Activated CD4-positive, alpha-beta memory T cell treated with anti-CD3 and anti-CD28 coated beads for 36 hours (primary cell): ENCODE measurements at places on chromosomes 6 and 20. TPM values are rescaled to one million over a fixed set of nuclear protein-coding genes. Genes with fewer than 3 reads are reported as not detected.

The STX11 gene
- 16.6 TPM for total RNA-seq

The KIF3B gene
- total RNA-seq, result 38.9 TPM

The MEI4 gene
- total RNA-seq, result not detected

The FNDC1 gene
- not detected for total RNA-seq

The ZNF391 gene
- total RNA-seq, result 2.8 TPM

The GPLD1 gene
- 0.19 TPM for total RNA-seq

The FKBP5 gene
- 112 TPM for total RNA-seq

The MOCS1 gene
- 0.51 TPM for total RNA-seq

GRCh38 chr6:3308106-3308505, 49.4 kb downstream of the PSMG4 start:
- no peak overlapping the region for H3K4me3 ChIP-seq
- H3K27me3 ChIP-seq, result no peaks in the 10 kb centered on the region
- no peaks in the 10 kb centered on the region for H3K4me1 ChIP-seq
- no peaks in the 10 kb centered on the region for H3K36me3 ChIP-seq
- DNase-seq, result no peak

DNA sequence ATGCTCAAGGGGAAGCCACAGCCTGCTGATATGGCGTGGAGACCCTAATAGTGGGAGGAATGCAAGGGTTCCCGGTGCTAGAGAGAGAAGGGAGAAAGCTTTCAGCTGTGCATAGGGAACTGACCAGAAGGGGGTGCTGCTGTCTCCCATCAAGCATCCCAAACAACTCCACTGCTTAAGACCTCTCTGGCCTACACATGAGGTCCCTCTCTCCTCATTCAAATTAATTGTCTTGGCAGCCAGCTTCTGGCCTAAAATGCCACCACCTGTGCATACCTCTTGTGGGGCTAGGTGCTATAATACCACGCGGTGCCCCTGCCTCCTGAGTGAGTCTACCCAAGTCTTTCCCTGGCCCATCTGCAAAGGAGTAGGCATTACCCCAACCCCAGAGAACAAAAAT, 14.5 kb downstream of the ADISSP start:
- H3K27ac ChIP-seq, result peak overlapping the region; percentile 58
- H3K4me3 ChIP-seq, result no peak overlapping the region

GRCh38 chr6:153145591-153145990, 14.5 kb upstream of the RGS17 start:
- no peaks in the 10 kb centered on the region for H3K36me3 ChIP-seq
- peaks cover 2% of the 10 kb centered on the region for H3K27me3 ChIP-seq
- no peaks in the 10 kb centered on the region for H3K4me1 ChIP-seq
- no peak overlapping the region for H3K27ac ChIP-seq
- no peak for DNase-seq

- no peaks in the 10 kb centered on the region for H3K36me3 ChIP-seq
- no peaks in the 10 kb centered on the region for H3K27me3 ChIP-seq
- DNase-seq, result no peak
- H3K27ac ChIP-seq, result no peak overlapping the region
- H3K4me3 ChIP-seq, result no peak overlapping the region
Measured at GRCh38 chr6:53412021-53412715, 63.4 kb upstream of the ELOVL5 start.

DNA sequence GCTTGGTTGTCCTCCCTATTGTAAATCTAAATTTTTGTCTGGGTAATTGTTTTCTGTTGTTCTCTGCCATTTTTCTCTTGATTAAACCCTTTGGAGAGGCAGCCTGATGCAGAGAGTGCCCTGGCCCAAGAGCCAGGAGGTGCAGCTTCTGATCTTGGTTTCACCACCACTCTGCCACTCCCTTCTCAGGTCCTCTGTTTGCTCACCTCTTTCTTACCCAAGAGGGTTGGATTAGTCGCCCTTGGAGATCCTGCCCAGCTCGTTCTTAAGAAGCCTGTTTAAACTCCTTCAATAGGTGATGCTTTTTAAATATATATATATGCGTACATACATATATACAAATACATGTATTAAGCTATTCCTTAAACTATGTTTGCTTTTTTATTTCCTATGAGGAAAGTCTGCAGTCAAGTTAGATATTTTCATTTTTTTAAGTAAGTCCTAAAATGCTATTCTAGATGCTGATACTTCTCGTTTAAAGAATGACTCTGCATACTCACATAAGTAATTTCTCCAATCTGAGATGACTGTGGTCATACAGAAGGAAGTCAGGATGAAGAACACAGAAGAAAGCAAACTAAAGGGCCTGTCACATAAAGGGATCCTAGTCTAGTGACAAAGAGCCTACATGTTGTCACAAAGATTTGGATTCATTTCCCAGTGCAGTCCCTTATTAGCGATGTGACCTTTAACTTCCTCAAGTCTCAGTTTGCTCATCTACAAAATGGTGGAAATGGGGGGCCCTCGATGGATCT, 19.9 kb downstream of the TPD52L1 start:
- H3K36me3 ChIP-seq, result no peaks in the 10 kb centered on the region
- H3K4me1 ChIP-seq, result no peaks in the 10 kb centered on the region
- H3K4me3 ChIP-seq, result no peak overlapping the region
- no peak overlapping the region for H3K27ac ChIP-seq
- peaks cover 17% of the 10 kb centered on the region for H3K27me3 ChIP-seq

GRCh38 chr20:12207875-12208274, 290.2 kb downstream of the BTBD3 start:
- no peak overlapping the region for H3K4me3 ChIP-seq
- H3K4me1 ChIP-seq, result no peaks in the 10 kb centered on the region
- no peaks in the 10 kb centered on the region for H3K27me3 ChIP-seq
- no peak for DNase-seq
- H3K27ac ChIP-seq, result no peak overlapping the region

DNA sequence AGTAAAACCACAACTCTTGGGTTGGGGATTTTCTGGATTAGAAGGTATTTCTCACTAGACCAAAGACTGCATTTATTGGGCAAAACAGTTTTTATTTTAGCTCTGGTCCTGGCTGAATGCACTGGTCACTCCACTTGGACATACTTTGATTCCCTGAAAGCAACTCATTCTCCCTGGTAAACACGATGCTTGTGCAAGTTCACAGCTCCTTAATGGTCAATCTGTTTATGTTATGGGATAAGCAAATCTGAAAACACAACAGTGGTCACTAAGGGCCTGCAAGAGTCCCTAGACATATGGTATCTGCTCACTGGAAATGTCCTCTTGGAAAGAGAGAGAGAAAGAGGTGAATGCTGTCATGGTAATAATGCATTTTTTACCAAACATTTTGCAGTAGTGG, 559.8 kb downstream of the CDH26 start:
- H3K4me1 ChIP-seq, result no peaks in the 10 kb centered on the region
- peaks cover 7% of the 10 kb centered on the region for H3K27me3 ChIP-seq
- no peak overlapping the region for H3K27ac ChIP-seq
- DNase-seq, result no peak
- H3K36me3 ChIP-seq, result no peaks in the 10 kb centered on the region

DNA sequence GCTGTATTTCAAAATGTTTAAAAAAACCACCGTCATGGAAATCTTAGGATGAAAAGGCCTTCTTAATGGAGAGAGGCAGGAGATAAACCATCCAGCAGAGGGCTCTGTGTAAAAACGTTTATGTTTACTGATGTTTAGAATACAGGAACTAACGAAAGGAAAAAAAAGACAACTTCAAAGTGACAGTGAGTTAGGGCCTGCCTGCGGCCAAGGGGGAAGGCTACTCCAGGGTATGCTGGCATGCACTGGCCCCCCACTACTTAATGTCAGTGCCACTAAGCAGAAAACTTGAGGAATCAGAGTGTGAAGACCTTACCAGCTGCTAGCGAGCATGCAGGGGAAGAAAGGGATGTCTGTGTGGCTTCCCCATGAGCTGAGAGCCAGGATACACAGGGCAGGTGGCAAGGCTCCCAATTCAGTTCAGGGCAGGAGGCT, 47.7 kb downstream of the AKAP7 start:
- H3K4me3 ChIP-seq, result no peak overlapping the region
- no peak for DNase-seq
- H3K27me3 ChIP-seq, result no peaks in the 10 kb centered on the region
- peaks cover 9% of the 10 kb centered on the region for H3K4me1 ChIP-seq
- H3K27ac ChIP-seq, result no peak overlapping the region

DNA sequence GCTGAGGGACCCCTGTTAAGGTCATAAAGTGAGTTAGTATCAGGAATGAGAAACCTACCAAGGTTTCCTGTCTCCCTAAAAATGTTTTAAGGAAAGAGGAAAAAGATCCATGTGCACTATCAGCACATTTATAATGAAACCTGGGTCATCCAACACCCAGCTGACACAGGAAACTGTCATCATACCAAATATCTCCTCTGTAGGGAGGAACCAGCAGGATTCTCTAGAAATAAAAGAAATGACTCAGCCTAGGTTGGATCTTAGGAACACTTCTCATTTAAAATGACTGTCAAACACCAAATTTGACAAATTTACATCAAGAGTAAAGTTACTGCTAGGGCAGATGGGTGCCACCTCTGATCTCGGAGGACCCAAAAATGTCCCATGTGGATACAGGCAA, 21.7 kb downstream of the GFOD1 start:
- peak overlapping the region; percentile 42 for H3K4me3 ChIP-seq
- peaks cover 34% of the 10 kb centered on the region for H3K4me1 ChIP-seq
- no peaks in the 10 kb centered on the region for H3K36me3 ChIP-seq
- H3K27me3 ChIP-seq, result no peaks in the 10 kb centered on the region
- H3K27ac ChIP-seq, result peak overlapping the region; percentile 86
- no peak for DNase-seq

- DNase-seq, result no peak
- no peaks in the 10 kb centered on the region for H3K4me1 ChIP-seq
- no peak overlapping the region for H3K4me3 ChIP-seq
- no peaks in the 10 kb centered on the region for H3K36me3 ChIP-seq
Measured at GRCh38 chr6:129507059-129507807, 202.7 kb downstream of the ARHGAP18 start.

DNA sequence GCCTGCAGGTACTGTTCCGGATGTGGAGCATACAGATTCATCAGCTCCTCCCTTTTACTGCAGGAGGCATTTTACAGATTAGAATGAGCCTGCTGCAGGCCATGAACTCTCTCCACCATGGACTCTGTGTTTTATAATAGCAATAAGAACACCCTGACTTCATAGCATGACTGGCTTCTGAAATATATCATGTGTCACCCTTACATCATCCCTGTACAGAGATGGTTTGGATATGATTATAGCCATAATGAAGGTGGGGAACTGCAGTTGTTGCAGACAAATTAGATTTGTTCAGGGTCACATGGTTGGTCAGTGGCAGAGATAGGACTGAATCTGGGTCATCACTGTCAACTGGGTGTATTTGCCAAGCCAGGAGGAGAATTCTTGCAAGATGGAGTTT, 100.7 kb downstream of the FOXO3 start:
- H3K4me1 ChIP-seq, result peaks cover 29% of the 10 kb centered on the region
- no peak overlapping the region for H3K4me3 ChIP-seq
- DNase-seq, result no peak
- H3K36me3 ChIP-seq, result peaks cover 12% of the 10 kb centered on the region
- H3K27ac ChIP-seq, result no peak overlapping the region

DNA sequence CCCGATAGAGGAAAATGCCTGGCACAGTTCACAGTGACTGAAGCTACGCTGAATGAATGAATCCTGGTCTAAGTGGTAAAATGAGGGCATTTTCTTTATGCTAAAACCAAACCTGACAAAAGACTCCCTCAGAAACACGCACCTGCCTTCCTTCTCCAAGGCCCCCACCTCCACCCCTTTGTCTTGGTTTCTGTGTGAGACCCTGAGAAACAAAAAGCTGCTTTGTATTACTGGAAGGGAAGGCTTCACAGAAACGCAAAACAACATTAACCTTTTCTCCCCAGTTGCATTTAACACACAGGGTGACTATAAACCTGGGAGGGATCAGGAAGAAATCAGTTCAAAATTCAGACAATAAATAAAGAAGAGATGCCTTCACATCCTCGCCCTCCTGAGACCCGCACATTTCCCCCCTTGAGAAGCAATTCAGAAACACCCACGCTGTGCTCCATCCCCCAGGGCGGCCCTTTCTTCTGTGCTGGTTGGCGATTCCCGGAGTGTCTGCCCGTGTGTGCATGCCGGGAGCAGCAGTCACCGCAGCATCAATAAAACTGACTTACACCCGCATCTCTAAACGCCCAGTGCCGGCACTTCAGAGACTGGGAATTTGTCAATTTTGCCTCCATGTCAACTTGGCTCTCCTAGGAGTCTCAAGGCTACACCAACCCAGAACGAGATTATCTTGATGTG, 67.2 kb upstream of the TRAF3IP2 start:
- no peaks in the 10 kb centered on the region for H3K27me3 ChIP-seq
- peak overlapping the region; percentile 21 for H3K27ac ChIP-seq
- no peak overlapping the region for H3K4me3 ChIP-seq
- no peak for DNase-seq
- peaks cover 6% of the 10 kb centered on the region for H3K4me1 ChIP-seq

DNA sequence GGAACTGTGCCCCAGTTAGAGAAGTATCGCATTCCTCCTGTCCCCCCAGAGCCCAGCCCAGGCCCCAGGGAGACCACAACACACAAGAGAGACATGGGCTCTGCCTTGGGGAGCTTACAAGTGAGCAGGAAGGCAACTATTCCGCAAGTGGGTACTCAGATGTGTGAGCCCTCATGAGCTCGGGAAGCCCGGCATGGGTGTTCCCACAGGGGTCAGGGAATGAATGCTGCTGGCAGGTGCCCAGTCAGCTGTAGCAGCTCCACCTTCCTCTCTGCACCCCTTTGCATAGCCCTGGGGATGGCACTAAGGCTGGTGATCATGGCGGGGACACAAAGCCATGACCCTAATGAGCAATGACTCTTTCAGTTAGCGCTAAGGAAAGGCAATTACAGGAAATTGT, 194.1 kb downstream of the SYNDIG1 start:
- no peaks in the 10 kb centered on the region for H3K4me1 ChIP-seq
- H3K36me3 ChIP-seq, result no peaks in the 10 kb centered on the region
- no peak for DNase-seq
- no peak overlapping the region for H3K4me3 ChIP-seq
- no peak overlapping the region for H3K27ac ChIP-seq

DNA sequence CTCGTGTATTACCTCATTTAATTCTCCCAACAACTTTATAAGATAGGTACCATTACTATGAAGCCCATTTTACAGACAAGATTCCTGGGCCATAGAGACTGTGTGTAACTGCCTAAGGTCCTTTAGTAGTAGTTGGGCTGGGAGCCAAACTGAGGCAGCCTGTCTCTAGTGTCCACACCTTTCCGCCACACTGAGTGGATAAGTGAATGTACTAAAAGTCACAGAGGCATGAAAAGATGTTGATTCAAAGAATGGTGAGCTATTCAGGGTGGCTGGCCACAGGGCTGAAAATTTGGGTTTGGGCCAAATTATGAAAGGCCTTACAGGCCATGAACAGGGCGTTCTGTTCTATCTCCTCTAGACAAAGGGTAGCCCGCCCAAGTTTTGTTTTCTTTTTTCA, 11.0 kb downstream of the CD24 start:
- H3K27ac ChIP-seq, result no peak overlapping the region
- H3K36me3 ChIP-seq, result no peaks in the 10 kb centered on the region

DNA sequence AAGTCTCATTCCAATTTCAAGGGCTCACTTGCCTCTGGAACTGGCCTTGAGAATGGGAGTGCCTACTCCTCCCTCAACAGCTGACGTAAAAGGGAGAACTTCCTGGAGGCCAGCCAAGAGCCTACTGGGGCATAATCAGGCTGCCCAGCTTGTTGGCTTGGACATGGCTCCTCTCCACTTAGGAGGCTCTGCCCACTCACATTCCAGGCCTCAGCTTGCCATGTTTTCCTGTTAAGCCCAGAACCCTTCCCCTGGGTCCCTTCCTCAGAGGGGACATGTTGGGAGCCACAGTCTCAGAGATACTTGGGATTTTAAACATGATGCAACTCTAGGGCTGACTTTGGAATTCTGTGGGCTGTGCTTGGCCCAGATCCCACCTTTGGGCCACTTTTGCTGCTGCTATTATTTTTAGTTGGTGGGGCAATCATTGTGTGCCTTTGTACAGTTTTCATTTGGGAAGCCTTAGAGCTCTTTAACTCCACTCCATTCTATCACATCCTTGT, 31.5 kb upstream of the ADTRP start:
- no peak overlapping the region for H3K27ac ChIP-seq
- H3K4me1 ChIP-seq, result peaks cover 23% of the 10 kb centered on the region
- H3K4me3 ChIP-seq, result no peak overlapping the region
